SJCRH30 (cell line): ENCODE measurements at places on chromosomes 3 and 15. TPM values are rescaled to one million over a fixed set of nuclear protein-coding genes. Genes with fewer than 3 reads are reported as not detected.

GRCh38 chr3:95343228-95343627, 1280.4 kb downstream of the NSUN3 start:
- H3K36me3 ChIP-seq, result no peaks in the 10 kb centered on the region
- no peaks in the 10 kb centered on the region for H3K4me1 ChIP-seq
- H3K27me3 ChIP-seq, result no peaks in the 10 kb centered on the region; the same call in 1 of the 2 replicates
- no peak overlapping the region for H3K4me3 ChIP-seq
- no peak for DNase-seq

DNA sequence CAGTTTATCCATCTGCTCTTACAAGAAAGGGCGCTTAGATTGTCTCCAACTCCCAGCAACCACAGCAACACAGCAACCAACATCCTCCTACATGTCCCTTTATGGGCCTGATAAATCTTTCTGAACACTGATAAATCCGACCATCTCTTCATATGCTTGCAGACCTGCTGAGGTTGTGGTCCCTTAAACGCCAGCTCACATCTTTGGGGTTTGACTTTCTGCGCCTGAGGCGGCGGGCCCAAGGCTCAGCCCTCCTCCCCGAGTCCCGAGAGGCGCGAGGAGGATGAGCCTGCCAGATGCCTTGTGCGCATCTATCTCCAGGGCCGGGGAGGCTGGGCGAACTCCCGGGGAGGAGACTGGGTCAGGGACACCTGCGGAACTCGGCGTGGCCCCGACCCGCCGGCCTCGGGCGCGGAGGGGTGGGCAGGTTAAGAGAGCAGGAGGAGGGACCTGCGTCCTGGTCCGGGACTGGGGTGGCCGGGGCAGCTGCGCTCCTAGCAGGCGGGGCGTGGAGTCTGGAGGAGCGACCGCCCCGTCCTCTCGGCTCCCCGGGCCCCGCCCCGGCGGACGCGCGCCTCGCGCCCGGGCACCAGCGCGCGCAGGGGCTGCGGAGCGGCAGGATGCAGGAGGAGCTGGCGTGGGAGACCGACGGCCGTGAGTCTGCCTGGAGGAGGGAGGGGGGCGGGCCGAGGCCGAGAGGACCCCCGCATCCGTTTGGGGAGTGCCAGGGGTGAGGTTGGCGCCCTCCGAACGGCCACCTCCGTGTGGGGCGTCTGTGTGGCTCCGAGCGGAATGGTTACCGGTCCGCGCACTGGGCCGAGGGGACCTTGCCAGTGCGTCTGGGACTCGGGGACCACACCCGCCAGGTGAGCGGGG, at the start of gene ANKDD1A:
Gene ANKDD1A (plus strand): TSS at position 592 of the 876 bp plus-strand sequence. CDS start 29 bp downstream, at position 621.
- H3K4me3 ChIP-seq, result peak within 1 kb of the TSS; percentile 80
- H3K36me3 ChIP-seq, result no peaks in the 10 kb centered on the region
- peak; percentile 84 for DNase-seq
- peaks cover 24% of the 10 kb centered on the region for H3K4me1 ChIP-seq

GRCh38 chr3:82353306-82354171, 592.1 kb upstream of the GBE1 start:
- no peaks in the 10 kb centered on the region for H3K4me1 ChIP-seq
- H3K36me3 ChIP-seq, result no peaks in the 10 kb centered on the region
- no peak overlapping the region for H3K27ac ChIP-seq
- no peak for DNase-seq
- H3K4me3 ChIP-seq, result no peak overlapping the region
- H3K27me3 ChIP-seq, result no peaks in the 10 kb centered on the region

GRCh38 chr3:39150148-39150802, 3.1 kb downstream of the CSRNP1 start:
- peak; percentile 15 for DNase-seq
- peaks cover 5% of the 10 kb centered on the region; the same call in 1 of the 2 replicates for H3K36me3 ChIP-seq
- peaks cover 56% of the 10 kb centered on the region for H3K4me1 ChIP-seq
- peak overlapping the region; percentile 56 for H3K27ac ChIP-seq
- H3K27me3 ChIP-seq, result no peaks in the 10 kb centered on the region
- H3K4me3 ChIP-seq, result peak overlapping the region; percentile 89

DNA sequence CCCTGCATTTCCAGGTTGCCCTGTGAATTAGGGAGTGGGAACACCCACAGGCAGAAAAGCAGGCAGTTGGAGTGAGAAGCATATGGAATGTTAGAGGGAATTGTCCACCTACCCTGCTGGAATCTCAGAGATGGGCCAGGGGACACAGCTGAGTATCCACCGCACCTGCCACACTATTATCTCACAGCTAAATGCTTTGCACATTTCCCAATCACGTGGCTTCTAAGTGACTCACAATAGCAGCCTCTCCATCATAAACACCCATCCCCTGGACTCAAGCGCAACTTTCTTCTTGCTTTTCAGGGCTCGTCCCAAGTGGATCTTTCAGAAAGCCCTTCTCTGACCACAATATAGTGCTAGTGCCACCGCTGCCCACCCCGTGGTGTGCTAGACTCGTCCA, 389.0 kb upstream of the LMCD1 start:
- no peak overlapping the region for H3K4me3 ChIP-seq
- H3K27me3 ChIP-seq, result no peaks in the 10 kb centered on the region
- no peaks in the 10 kb centered on the region for H3K36me3 ChIP-seq
- no peaks in the 10 kb centered on the region for H3K4me1 ChIP-seq
- no peak overlapping the region for H3K27ac ChIP-seq
- DNase-seq, result no peak

GRCh38 chr15:61623746-61624145, 394.6 kb upstream of the RORA start:
- H3K36me3 ChIP-seq, result no peaks in the 10 kb centered on the region
- no peak overlapping the region for H3K4me3 ChIP-seq
- DNase-seq, result no peak
- H3K27ac ChIP-seq, result no peak overlapping the region
- no peaks in the 10 kb centered on the region for H3K4me1 ChIP-seq

DNA sequence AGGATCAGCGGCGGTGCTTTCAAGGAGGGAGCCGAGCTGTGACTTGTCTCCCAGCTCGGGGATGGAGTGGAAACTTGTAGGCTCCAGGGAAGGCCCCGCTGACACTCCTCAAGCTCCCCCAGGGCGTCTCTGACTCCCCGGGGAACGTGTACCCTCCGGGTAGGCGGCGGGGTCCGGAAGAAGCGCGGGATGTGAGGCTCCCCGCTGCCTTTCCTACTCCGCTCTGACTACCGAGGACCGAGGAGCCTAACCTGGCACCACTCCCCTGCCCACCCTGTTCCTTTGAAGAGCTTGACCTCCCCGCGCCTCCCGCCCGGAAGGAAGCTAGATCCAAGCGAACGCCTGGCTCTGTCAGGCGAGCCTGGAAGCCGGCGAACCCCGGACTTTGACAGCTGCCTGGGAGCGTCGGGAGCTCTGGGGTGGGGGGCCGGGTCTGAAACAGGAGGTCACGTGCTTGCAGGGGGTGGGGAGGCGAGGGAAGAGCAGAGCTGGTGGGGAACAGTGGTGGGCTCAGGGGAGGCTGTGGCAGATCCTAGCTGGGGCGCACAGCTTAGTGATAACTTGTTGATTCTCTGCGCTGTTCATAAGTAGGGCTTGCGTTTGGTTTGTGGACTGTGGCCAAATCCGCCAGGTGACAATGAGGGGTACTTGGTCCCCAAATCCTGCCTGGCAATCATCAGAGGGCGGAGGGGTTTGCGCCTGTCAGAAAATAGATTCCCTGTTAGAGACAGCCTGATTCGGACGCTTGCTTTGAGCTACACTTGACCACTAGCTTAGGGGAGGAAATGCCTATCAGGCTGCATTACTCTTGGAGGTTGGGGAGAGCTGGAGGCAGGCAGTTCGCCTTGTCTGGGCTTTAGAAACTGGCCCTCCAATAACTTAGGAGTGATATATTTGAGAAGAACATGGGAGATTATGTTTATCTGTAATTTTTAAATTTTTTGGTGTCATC, 1.2 kb downstream of the CLSTN2 start:
- H3K27ac ChIP-seq, result peak overlapping the region; percentile 1; the same call in 1 of the 2 replicates
- H3K27me3 ChIP-seq, result peaks cover 3% of the 10 kb centered on the region; the same call in 1 of the 2 replicates
- peaks cover 7% of the 10 kb centered on the region; the same call in 1 of the 2 replicates for H3K4me1 ChIP-seq
- no peaks in the 10 kb centered on the region for H3K36me3 ChIP-seq
- H3K4me3 ChIP-seq, result peak overlapping the region; percentile 62

GRCh38 chr3:22361521-22361920, 610.5 kb upstream of the ZNF385D start:
- no peaks in the 10 kb centered on the region for H3K36me3 ChIP-seq
- H3K27me3 ChIP-seq, result no peaks in the 10 kb centered on the region
- H3K4me3 ChIP-seq, result no peak overlapping the region
- no peak for DNase-seq

DNA sequence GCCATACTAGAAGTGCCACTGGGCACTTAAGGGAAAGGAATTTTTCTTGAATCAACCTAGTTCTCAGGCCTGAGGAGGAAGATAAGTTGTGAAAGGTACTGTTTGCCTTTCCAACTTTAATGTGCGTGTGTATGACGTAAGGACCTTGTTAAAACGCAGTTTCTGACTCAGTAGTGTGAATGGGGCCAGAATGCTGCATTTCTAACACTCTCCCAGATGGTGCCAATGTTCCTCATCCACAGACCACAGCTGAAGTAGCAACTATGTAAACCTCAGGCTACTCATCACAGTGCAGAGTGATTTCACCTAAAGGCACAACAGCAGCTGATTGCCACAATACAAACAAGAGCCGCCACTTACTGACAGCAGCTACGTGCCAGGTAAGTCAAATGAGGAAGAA, 103.6 kb downstream of the OTOL1 start:
- no peaks in the 10 kb centered on the region for H3K27me3 ChIP-seq
- no peak overlapping the region for H3K27ac ChIP-seq
- no peaks in the 10 kb centered on the region for H3K36me3 ChIP-seq
- H3K4me1 ChIP-seq, result no peaks in the 10 kb centered on the region
- no peak for DNase-seq
- H3K4me3 ChIP-seq, result no peak overlapping the region

GRCh38 chr15:60399246-60399915, 1.6 kb upstream of the ANXA2 start:
- H3K27ac ChIP-seq, result peak overlapping the region; percentile 95
- H3K36me3 ChIP-seq, result 0 out of 2 replicates have a peak, but pooled peaks cover 6% of the 10 kb centered on the region
- peaks cover 42% of the 10 kb centered on the region for H3K4me1 ChIP-seq
- H3K4me3 ChIP-seq, result peak overlapping the region; percentile 91
- DNase-seq, result no peak

DNA sequence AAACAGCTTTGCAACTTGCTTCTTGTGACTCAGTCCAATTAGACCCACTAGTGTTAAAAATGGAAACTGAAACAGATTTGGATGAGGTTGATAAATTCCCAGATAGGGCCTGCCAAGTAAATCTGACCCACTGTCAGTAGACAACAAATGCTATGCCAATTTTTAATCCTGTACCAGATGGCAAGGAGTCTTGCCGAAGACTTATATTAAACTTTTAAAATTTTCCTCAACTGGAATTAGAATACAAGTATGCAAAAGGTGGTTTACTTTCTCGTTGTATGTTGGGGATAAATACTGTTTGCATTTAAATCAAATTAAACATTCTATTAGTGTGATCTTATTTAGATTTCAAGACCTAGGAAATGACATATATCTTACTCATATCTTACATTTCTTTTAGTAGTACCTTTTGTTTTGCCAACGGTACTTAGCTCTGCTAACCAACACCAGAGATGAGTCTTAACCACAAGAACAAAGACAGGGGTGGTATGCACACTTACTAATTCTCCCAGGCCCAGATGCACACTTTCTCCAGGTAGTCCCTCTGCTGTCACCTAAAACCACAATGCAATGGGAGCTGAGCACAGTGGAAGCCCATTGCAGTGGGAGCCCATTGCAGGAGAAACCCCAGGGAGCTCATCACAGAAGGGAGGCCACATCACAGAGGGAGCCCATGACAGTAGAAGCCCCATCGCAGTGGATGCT, 77.8 kb downstream of the WWTR1 start:
- H3K27me3 ChIP-seq, result no peaks in the 10 kb centered on the region
- no peak for DNase-seq
- H3K27ac ChIP-seq, result 0 out of 2 replicates have a peak overlapping the region, but pooled peaks have one; percentile 82

DNA sequence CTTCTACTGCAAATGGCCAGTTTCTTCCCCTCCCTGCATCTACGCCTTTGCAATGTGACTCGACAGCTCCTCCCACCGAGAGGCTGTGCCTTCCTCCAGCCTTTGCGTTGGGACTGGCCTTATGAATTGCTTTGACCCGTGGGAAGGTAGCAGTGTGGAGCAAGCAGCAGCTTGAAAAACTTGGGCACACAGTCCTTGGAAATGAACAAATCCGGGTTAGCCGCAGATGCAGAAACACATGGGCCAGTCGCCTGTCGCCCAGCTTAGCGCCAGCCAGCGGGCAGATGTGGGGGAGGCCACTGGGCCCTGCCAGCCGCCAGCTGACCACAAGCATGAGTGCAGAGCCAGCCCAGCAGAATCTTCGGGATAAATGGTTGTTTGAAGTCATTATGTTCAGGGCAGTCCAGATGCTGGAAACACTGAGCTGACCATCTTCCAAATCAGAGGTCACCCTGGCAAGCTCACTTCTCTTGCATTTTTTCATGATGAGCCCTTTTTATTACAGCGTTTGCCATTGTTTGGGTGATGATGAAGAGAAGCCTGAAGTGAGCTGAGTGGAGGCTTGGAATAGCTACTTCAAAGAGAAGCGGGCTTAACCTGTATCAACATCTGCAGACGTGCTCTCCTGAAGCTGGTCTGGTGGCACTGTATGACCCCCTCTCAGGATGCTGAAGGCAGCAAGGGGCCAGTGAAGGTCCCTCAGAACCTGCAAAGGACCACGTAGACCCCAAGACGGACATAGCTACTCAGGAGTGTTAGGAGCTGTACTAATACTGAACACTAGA, 9.8 kb downstream of the SELENOS start:
- H3K4me3 ChIP-seq, result no peak overlapping the region
- H3K36me3 ChIP-seq, result peaks cover 25% of the 10 kb centered on the region
- no peak overlapping the region for H3K27ac ChIP-seq
- H3K4me1 ChIP-seq, result peaks cover 8% of the 10 kb centered on the region
- DNase-seq, result no peak

DNA sequence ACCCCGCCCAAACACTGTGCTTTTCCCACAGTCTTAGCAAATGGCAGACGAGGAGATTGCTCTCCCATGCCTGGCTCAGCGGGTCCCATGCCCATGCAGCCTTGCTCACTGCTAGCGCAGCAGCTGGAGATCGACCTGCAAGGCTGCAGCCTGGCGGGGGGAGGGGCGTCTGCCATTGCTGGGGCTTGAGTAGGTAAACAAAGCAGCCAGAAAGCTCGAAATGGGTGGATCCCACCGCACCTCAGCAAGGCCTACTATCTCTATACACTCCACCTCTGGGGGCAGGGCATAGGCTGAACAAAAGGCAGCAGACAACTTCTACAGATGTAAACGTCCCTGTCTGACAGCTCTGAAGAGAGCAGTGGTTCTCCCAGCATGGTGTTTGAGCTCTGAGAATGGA, 27.2 kb upstream of the WDR5B start:
- no peaks in the 10 kb centered on the region for H3K27me3 ChIP-seq
- H3K27ac ChIP-seq, result no peak overlapping the region
- no peak for DNase-seq
- peaks cover 71% of the 10 kb centered on the region for H3K36me3 ChIP-seq
- no peaks in the 10 kb centered on the region for H3K4me1 ChIP-seq

- no peak overlapping the region for H3K27ac ChIP-seq
- peaks cover 4% of the 10 kb centered on the region; the same call in 1 of the 2 replicates for H3K27me3 ChIP-seq
- no peak overlapping the region for H3K4me3 ChIP-seq
- no peaks in the 10 kb centered on the region for H3K36me3 ChIP-seq
- DNase-seq, result no peak
Observed at GRCh38 chr15:92365084-92365483, 28.6 kb upstream of the ST8SIA2 start.

- no peak overlapping the region for H3K4me3 ChIP-seq
- no peak for DNase-seq
- no peaks in the 10 kb centered on the region for H3K4me1 ChIP-seq
- H3K27ac ChIP-seq, result no peak overlapping the region
Observed at GRCh38 chr3:62229211-62229610, 144.1 kb downstream of the FEZF2 start.

C3orf85 gene
- not detected in 2 replicates for total RNA-seq

C3orf20 gene
- not detected in 2 replicates for total RNA-seq

PRSS50 gene
- total RNA-seq, result not detected in 2 replicates

MEIS2 gene
- 18.1 and 18.4 TPM in 2 replicates for total RNA-seq
